ENCODE measurements at places on chromosomes 12 and 14.

DNA sequence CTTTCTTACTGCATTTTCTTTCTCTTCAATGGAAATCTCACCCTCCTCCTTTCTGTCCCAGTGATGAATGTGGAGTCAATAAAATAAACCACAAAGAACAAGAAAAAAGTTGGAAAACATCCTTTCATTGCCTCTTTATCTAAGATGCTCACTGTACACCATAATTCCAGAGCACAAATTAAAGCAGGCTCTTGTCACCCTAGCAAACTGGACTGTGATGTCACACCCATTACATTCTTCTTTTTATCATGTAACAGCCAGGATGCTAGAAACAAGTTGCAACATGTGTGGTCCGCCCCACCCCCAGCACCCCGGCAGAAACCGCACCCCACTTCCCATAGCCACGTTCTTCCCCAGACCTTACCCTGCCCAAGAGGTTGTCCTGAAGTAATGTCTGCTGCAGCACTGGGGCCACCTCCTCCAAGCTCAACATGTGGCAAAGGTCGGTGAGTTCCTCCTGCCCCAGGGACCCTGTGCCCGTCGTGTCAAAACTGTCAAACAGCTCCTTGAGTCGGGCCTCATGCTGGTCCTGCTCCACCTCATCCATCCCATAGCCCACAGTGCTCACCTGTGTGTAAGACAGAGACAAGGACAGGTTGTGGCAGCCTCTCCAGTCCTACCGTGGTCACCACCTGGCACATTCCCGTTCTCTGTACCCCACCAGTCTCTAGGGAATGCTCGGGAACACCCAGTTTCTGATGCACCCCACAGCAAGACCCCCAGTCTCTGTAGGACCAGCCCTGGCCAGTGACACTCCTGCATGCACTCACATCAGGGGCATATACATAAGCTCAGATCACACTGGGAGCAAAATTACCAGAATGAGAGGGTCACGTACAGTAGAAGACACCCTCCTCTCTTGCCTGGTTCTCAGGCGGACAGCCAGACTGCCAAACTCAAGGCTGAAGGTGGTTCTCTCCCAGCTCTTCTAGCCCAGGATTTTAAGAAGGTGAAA lies 9.2 kb downstream of the NIN start:
- peak; percentile 56 for DNase-seq

DNA sequence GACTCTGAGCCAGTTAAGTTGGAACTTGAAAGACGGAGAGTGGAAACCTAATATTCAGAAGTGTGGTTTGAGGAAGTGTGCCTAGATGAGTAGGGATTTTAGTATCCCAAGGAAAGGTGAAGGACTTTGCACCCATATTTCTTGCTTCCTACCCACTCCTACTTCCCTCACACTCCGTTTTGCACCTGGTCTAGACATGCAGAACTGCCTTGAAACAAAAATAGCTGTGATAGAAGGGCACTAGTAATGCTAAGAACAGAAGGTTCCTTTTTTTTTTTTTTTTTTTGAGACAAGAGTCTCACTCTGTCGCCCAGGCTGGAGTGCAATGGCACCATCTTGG lies 732 bp upstream of the ARF3 start:
- no peak for DNase-seq

- DNase-seq, result no peak
Observed at GRCh38 chr14:63453443-63453936, 89.7 kb downstream of the PPP2R5E start.

GRCh38 chr12:123096741-123097140 lies 54.1 kb downstream of the PITPNM2 start:
- DNase-seq, result no peak

- no peak for DNase-seq
Observed at GRCh38 chr12:84919271-84919670, 6.7 kb upstream of the SLC6A15 start.

DNA sequence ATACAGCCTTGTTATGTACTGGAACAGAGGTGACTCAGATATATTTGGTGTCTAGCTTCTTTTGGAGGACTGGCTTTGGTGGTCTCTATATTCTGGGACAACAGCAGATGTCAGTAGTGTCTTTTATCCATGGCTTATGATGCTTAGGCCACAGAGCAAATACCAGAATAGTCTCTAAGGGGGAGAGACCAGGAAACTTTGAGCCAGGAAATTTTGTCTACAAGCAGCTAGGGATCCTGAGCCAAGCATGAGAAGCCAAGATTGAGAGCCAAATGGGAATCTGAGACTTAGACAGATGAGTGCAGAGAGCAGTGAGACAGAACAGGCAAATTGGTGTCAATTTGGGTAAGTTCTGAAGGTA lies 28.4 kb upstream of the PTPRR start:
- DNase-seq, result no peak

DNA sequence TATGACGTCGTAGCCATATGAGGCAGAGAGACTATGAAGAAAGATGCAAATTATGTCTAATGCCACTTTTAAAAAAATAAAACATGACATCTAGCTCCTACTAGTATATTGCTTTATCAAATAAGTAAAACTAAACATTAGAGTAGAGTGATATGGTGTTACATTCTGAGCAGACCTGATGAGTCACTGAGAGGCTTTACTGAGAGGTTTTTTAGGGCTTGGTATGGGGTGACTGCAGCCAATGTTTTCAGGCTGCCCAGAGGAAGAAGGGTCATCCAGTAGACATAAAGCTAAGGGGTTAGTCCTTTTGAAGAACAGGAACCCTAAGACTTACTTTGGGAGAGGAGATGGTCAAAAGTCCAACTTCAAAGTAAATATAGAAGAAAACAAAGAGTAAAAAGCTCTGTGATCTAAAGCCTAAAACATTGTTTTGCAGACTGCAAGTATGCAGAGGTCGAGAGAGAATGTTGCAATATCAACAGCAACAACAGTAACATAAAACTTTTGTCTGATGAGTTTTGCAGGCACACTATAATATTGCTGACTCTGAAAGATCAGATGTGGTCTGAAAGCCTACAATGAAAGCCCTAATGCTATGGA lies 774.7 kb downstream of the TMTC2 start:
- no peak for DNase-seq

GRCh38 chr14:96349286-96350075 lies 13.7 kb downstream of the ATG2B start:
- DNase-seq, result no peak

DNA sequence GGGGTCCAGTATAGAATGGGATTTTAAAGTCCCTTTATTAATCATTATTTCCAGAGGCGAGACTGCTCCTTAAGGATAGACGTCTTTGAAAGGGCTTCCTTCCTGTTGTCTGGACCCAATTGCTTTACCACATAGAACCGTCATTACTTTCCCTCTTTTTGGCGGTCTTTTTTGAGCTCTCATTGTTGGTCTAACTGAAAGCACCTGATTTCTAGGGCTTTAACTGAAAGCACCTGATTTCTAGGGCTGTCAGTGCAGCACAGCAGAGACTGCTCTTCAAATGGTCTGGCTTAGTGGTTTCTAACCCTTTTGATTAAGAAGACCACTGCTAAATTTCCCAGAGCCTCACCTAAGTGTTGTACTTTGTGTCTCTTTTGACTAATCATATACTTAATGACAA lies 95.8 kb downstream of the PRKCH start:
- DNase-seq, result no peak

- DNase-seq, result no peak
Observed at GRCh38 chr12:29374913-29375312, 6.1 kb downstream of the ERGIC2 start.

DNA sequence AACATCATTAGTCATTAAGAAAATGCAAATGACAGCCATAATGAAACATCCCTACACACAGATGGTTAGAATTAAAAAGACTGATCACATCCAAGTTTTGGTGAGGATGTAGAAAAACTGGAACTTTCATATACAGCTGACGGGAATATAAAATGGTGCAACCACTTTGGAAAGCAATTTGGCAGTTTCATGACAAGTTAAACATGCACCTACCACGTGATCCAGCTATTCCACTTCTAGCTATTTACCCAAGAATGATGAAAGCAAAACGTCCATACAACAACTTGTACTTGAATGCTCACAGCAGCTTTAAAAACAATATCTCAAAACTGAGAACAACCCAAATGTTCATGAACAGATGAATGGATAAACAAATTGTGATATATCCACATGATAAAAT lies 77.9 kb upstream of the AVPR1A start:
- no peak for DNase-seq

DNA sequence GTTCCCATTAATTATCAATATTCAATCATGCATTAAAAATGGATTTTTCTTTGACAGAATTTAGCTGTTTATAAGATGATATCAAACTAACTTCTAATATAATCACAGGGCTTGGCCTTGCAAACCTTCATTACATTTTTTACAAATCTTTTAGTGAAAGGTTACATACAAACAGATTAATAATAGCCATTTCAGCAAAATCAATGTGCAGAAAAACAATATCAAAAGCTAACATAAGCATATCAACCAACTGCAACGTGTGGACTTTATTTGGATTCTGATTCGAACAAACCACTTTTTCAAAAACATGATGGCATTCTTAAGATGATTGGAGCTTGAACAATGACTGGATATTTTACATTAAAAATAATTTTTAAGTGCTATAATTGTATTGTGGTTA lies 93.6 kb downstream of the OTX2 start:
- DNase-seq, result no peak

GRCh38 chr14:95313190-95313589 lies 6.5 kb downstream of the CLMN start:
- DNase-seq, result no peak

DNA sequence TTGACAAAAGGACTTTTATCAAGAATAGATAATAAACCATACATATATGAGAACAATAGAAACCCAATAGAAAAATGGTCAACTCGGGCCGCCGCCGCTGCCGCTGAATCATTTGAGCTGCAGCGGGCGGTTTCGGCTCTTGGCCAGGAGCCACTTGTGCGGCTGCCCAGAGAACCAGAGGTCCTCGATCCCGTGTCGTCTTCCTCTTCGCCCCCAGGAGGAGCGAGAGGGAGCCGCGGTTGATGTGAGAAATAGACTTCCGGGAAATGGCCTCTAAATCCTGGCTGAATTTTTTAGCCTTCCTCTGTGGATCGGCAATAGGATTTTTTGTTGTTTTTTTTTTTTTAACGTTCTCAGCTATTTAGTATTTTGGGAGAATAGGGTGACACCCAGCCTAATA lies 44.8 kb downstream of the CPSF6 start:
- peak; percentile 55 for DNase-seq

GRCh38 chr14:44309331-44309730 lies 197.8 kb downstream of the FSCB start:
- no peak for DNase-seq

GRCh38 chr14:91464615-91465205 lies 45.4 kb downstream of the PPP4R3A start:
- peak; percentile 44 for DNase-seq

DNA sequence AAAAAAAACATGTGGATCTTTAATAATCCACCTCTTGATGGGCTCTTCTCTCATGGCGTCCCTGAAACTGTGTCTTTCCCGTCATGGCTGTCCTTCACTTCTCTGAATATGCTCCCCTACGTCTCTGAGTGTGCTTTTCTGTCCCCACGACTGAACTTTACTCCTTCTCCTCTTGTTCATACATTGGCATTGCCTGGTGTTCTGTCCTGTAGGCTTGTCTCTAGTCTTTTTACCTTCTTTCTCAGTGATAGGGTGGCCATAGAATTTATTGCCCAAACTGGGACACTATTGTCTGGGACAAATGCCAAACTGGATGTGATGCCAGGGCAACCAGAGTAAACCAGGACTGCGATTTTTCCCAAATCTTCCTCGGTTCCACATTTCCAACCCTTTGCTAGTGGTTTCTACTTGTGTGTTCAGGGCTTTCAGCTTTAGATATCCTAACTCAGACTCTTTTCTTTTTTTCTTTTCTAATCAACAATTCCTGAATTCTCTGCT lies 202.2 kb downstream of the ATP23 start:
- no peak for DNase-seq

GRCh38 chr14:69072584-69072983 lies 80.3 kb downstream of the DCAF5 start:
- no peak for DNase-seq

GRCh38 chr14:67622675-67623074 lies 3.0 kb downstream of the ARG2 start:
- peak; percentile 24 for DNase-seq
